Left colon (tissue), 2 donors: ENCODE measurements at places on chromosomes 2 and 18. TPM values are rescaled to one million over a fixed set of nuclear protein-coding genes. Genes with fewer than 3 reads are reported as not detected.

DNA sequence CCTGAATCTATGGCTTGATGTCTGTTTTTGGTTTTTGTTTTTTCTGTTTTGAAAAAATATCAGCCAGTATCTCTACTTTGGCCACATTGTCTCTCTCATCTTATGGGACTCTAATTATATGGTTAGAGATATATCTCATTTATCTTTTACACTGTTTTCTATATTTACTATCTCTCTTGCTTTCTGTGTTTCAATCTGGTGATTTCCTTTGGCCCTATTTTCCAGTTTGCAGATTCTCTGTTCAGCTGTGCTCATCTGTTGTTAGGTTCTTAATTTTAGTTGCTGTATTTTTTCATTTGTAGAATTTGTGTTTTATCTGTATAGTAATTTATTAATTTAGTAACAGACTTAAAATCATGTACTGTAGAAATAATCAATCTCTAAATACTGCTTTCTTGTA lies 41.3 kb upstream of the ELAC1 start:
- no peak for DNase-seq

GRCh38 chr2:9235147-9236044 lies 28.8 kb downstream of the ASAP2 start:
- DNase-seq = peak; percentile 26

NOL4 gene
- 1.8 TPM for total RNA-seq

SEH1L gene
- total RNA-seq = 31.3 TPM

SLC9A4 gene
- total RNA-seq = 0.34 TPM

DNA sequence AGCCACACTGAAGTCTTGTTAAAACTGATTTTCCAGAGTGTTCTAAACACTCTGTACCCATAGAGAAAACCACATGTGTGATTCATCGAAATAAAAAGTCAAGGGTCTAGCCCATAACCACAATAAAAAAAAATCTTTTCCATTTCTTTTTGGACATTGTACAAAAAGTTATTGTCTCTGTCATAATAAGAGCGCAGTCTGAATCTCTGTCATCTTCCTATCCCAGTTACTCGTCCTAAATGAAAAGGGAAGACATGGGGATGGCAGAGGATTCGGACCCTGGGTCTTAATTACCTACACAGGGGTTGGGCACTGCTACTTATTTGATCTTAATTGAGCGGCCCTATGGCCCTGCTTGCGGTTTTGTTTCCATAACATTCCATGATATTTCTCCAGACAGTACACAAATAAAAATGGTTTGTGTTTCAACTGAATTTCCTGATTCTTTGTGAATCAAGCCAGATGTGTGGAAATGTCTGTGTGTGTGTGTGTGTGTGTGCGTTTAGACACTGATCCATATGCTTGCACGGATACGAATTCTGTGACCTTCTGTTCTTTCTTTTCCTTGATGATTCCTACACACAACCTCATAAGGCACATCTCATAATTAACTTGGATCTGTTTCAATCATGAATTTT lies 133.4 kb upstream of the SPATS2L start:
- DNase-seq = no peak

DNA sequence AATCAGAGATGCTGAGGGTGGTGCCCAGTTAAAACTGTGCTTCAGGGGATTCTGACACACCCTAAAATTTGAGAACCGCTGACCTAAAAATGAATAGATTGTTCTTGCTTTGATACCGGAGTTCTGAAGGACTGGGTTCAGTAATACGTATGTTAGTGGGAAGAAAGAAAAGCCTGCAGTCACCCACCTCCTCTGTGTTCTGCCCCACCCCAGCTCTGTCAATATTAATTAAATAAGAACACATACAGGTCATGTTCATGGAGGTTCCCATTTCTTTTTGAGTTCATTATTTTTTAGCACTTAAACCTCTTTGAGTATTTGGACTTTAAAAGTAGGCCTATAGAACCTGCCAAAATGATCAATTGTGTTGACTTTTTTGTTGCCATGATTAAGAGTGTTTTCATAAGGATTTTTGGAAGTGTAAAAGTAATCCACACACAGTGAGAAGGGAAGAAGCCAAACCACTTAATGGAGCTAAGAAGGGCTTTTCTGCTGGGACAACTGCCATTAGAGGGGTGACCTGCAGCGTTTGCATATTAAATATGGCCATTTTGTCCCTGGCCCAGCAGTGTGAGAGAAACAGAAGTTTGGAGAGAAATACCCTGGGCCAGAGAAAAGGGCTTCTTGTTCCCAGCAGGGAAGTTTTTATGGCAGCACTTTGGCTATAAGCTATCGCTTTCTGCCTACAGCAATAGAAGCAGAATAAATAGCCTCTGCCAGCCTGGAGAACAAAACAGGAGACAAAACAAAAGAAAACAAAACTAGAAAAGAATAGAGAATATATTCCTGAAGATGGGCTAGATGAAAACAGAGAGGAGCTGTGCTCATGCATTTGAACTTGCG lies 80.7 kb upstream of the RNF152 start:
- DNase-seq = no peak

BUB1 gene
- total RNA-seq = 9.2 TPM

IL36RN gene
- not detected for total RNA-seq

GRCh38 chr2:160308476-160308875 lies 108.4 kb upstream of the ITGB6 start:
- no peak for DNase-seq

DNA sequence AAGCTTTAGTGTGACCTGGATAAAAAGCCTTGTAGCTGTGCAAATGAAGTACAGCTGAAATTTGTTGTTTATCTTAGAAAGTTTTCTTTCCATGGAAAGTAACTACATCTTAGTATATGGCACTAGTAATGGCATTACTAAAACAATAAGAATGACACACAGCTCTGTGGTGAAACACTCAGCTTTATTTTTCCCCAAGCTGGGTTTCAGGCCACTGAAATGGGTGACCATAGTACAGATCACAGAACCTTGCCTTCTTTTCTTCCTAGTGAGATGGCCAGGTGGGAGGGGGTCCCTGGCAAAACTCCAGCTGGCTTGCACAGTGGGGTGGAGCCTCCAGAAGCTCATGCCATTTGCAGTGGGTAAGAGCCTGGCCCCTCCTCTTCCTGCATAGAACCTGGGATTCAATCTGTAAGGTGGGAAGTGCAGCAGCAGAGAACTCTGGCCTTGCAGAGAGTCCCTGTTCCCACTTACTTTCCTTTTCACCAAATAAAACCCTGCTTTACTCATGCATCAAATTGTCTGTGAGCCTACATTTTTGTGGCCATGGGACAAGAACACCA lies 17.6 kb upstream of the GRP start:
- DNase-seq = no peak

GRCh38 chr2:99285526-99285925 lies 15.5 kb downstream of the LYG1 start:
- DNase-seq = no peak

DNA sequence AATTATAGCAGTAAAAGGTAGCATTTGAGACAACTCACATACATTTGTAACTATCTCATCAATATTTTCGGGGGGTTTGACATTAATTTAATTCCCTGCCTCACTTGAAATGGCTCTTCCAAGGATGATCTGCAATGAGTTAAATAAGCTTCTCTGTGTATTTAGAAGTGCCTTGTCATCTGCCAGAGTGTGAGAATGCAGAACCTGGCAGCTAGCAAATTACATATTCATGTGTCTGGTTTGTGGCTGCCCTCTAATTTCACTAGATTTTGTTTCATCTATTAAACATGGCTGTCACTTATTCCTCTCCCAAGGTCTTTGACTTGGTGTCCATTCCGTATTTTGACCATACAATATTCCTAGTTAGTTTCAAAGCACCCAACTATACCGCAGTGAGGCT lies 158.3 kb upstream of the CAVIN2 start:
- DNase-seq = no peak

DNA sequence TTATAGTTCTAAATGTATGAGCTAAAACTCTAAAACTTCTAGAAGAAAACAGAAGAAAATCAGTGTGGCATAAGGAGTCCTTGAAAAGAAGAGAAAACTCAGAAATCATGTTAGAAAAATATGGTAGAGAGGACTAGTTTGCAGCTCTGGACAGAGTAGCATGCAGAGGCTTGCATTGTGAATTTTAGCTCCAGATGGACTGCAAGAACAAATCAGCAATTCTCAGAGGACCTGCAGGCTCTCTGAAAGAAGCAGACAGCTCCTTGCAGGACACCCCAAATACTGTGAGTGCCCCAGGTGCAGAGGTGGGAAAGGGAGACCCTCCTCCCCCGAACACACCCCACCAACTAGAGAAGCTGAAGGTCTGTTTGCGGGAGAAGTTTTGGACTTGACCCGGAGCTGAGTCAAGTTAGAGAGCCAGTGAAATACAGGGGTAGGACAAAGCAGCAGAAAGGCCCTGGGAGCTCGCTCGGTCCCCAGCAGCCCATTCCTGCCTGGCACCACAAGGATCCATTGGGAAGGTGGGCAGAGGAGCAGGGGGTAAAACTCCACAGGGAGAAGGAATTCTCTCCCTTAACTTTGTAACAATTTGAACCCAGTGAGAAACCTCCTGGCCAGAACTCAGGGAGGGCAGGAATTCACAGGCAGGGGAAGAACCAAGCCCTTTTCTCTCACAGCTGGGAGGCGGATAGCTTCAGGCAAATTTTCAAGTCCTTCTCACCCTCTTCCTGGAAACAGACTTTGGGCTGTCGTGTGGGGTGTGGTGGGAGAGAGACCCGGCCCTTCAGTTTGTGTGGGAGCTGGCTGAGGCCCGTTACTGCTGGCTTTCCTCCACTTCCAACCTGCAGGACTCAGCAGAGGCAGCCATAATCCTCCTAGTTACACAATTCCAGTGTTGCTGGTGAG lies 216.2 kb upstream of the SLC35G4 start:
- DNase-seq = no peak

ZFAND2B gene
- 78.0 TPM for total RNA-seq

GRCh38 chr2:156818944-156819343 lies 382.8 kb downstream of the GPD2 start:
- DNase-seq = no peak

DNA sequence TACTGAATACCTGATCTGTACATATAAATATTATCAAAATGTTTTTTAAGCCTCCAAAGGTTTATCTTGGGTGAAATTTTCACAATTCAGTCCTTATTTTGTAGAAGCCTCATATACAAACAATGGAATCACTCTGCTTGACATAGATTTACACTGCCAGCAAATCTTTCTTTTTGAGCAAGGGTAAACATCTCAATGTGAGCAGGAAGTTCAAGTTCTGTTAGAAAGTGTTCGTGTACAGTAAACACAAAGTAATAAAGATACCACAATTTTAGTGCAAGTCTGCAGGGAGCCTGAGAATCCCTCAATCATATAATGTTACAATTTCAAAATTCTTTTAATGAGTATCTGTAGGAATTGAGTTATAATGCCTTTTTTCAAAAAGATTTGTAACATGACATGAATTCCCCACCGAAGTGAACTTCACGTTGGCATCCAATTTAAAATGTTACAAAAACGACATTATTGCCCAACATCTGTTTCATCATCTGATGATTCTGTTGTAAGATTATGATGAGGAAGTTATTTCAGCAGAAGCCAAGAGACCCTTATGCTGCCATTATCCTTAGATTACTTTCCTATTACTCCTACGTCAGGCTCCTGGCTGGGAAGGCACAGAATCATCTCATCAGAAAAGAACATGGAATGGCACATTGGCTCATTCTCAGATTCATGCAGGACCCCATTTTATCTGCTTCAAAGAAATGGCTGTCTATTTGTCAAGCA lies 283.9 kb upstream of the ACVR2A start:
- DNase-seq = no peak

GALNT3 gene
- 88.6 TPM for total RNA-seq
